ENCODE measurements at places on chromosomes 13 and 19. TPM values are rescaled to one million over a fixed set of nuclear protein-coding genes. Genes with fewer than 3 reads are reported as not detected.

The ZNF574 gene
- 7.6 TPM for total RNA-seq

The CABP5 gene
- total RNA-seq = not detected

The SHISA2 gene
- 0.28 TPM for total RNA-seq

The RDH8 gene
- total RNA-seq = not detected

The CEACAM3 gene
- total RNA-seq = not detected

The KLK6 gene
- not detected for total RNA-seq

The KLK14 gene
- total RNA-seq = not detected

The KIR2DL4 gene
- total RNA-seq = not detected

The ZNF296 gene
- under 0.01 TPM for total RNA-seq

The PIK3R2 gene
- total RNA-seq = 11.3 TPM

The TMEM147 gene
- total RNA-seq = 98.7 TPM

The ATP4A gene
- not detected for total RNA-seq

The TBXA2R gene
- total RNA-seq = 2.1 TPM

The PEG3 gene
- total RNA-seq = 5.4 TPM

The LDLR gene
- total RNA-seq = 71.0 TPM

The SIAH3 gene
- total RNA-seq = not detected

The ADGRE3 gene
- total RNA-seq = not detected

The PEAK3 gene
- total RNA-seq = not detected

The CLEC11A gene
- 87.7 TPM for total RNA-seq

The KLF1 gene
- total RNA-seq = not detected

The FFAR3 gene
- total RNA-seq = not detected

The OR7A5 gene
- not detected for total RNA-seq

The GAS6 gene
- 74.4 TPM for total RNA-seq

The GPR12 gene
- not detected for total RNA-seq

The ZIC2 gene
- not detected for total RNA-seq

The MEDAG gene
- 95.8 TPM for total RNA-seq

The PSG1 gene
- 0.19 TPM for total RNA-seq

The CYP4F3 gene
- total RNA-seq = not detected
